G401 (cell line): ENCODE measurements at places on chromosomes 3 and 15.

DNA sequence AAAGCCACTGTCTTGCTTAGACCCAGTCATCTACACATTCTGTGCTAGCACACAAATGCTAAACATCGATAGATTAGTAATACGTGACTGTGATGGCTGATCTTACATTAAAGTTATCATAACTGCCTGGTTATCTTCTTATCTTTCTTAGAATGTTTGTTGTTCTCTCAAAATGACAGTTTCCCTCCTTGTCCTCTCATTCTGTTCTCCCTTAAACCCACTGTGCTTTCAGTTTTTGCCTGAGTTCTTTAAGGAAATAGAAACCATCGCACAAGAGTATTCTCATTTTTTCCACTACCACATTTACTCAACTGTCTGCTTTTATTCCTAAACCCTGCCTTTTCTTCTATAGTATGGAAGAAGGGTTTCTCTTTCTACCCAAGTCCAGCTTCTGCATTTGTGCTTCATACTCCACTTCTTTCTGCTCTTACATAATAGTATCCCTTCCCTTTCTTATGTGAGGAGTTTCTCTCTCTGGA, 17.1 kb downstream of the STX19 start:
- DNase-seq = no peak

- DNase-seq = no peak
These were observed 54.1 kb upstream of the TIPARP start for GRCh38 chr3:156620260-156620659.

GRCh38 chr3:178439504-178439903, 96.7 kb upstream of the KCNMB2 start:
- no peak for DNase-seq

GRCh38 chr3:152772674-152773225, 62.2 kb upstream of the P2RY1 start:
- DNase-seq = no peak

DNA sequence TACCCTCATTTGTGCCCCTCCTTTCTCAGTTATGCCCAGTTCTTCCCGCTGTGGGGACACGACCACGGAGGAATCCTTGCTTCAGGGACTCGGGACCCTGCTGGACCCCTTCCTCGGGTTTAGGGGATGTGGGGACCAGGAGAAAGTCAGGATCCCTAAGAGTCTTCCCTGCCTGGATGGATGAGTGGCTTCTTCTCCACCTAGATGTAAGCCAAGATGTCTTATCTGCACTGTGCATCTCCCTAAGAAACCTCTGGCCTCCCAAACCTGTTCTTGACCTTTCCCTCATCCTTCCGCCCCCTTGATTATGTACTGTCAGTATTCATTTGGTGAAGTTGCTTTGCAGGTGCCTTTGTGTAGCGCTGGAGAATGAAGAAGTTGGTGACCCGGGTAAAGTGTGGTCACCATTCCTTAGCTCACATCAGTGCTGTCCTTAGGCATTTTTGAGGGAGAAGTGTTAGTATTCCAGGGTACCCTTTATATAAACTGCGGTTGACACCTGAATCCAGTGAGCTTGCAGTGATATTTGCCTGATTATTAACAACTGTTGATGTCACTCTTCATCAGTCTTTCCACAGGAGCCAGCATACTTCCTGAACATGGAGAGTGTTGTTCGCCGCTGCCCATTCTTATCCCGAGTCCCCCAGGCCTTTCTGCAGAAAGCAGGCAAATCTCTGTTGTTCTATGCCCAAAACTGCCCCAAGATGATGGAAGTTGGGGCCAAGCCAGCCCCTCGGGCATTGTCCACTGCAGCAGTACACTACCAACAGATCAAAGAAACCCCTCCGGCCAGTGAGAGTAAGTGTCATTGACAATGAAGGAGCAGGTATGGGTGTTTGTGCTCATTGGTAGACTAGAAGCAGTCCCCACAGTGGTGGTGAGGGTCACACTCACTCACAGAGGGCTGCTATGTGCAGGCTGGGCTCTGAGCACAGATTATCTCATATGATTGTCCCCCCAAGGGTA, 966 bp downstream of the ALAS1 start:
- DNase-seq = no peak

DNA sequence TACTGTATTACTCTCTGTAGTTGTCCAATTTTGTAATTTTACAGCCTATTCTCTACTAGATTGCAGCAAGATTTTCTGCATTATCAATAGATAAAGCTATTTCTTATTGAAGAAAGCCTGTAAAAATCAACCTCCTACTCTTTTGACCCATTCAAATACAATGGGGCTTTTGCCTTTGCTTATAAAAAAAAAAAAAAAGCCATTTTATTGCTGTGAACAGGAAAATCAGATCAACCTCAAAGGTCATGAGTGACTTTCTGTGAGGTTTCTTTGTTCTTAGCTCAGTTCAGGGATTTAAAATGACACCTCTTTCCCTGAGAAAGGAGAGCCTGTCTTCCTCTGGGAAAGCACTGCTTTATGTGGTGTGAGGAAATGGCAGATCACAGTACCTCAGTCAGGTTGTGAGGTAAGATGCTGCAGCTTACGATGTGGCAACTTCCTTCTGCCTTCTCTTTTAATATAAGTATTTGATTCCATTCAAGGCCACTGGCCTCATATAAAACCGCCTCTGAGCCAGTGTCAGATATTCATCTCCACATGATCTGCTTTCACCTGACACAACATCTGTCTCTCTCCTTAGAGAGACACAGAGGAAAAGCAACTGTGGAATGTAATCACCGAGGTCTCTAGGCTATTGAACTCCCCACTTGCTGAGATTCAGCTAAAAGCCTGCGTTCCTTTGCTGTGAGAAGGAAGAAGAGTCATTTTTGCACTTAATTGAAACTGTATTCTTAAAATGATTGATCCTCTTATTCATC, 161.5 kb upstream of the MB21D2 start:
- DNase-seq = no peak
